ENCODE measurements at places on chromosomes 16 and 17.

DNA sequence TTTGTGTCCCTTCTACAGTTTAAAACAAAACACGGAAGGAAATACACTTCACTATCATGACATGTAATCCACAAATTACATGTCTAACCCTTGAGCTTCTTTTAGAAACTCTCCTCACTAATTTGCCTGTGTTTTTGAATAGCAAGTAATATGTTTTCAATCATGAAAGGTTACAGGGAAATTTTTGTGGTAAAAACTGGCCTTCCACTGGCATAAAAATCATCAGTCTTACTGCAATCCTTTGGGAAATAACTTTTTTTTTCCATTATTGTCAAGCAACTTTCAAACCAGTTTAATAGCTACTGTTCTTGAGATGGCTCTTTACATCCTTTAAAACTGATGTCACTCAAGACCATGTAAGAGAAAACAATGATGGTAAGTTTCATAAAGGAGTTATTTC lies 27.0 kb downstream of the MYO1D start:
- DNase-seq: no peak

DNA sequence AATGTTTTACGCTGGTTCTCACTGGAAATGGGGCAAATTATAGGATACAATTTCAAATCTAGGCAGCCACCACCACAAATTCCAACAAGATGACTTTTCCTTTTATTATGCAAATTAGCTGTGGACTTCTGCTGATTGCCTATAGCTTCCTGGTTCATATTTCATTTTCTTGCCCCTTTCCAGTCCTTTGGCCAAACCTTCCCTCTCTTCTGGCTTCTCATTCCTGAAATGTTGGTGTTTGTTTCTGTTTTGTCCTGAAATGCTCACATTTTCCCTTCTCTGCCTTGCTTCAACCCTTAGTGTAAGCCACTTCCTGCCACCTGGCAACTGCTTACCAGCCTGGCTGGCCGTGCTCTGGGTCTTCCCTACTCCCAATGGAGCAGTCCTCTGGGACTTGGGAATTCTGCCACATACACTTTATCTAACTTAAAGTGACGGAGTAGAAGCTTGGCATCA lies 14.0 kb downstream of the PRSS54 start:
- DNase-seq: no peak

DNA sequence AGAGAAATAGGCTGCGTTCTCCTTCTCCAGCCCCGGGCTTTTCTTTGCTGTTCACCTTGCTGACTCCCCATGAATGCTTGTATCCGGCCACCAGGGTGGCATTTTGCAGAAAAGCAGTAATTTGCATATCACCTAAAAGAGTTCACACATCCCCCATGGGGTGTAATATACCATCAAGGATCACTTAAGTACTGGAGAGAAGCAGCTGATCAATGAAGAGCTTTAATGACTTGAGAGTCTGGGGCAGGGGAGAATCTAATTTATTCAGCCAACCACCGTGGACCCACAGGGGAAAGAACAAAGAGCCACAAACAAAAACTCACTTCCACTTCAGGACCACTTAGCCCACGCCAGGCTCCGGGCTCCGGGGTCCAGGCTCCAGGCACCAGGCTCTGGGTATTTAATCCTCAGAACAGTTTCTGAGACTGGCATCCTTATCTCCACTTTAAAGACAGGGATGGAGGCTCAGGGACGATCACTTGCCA lies 33.9 kb upstream of the SEC14L1 start:
- no peak for DNase-seq

GRCh38 chr16:85988306-85988705 lies 89.3 kb downstream of the IRF8 start:
- DNase-seq: no peak

DNA sequence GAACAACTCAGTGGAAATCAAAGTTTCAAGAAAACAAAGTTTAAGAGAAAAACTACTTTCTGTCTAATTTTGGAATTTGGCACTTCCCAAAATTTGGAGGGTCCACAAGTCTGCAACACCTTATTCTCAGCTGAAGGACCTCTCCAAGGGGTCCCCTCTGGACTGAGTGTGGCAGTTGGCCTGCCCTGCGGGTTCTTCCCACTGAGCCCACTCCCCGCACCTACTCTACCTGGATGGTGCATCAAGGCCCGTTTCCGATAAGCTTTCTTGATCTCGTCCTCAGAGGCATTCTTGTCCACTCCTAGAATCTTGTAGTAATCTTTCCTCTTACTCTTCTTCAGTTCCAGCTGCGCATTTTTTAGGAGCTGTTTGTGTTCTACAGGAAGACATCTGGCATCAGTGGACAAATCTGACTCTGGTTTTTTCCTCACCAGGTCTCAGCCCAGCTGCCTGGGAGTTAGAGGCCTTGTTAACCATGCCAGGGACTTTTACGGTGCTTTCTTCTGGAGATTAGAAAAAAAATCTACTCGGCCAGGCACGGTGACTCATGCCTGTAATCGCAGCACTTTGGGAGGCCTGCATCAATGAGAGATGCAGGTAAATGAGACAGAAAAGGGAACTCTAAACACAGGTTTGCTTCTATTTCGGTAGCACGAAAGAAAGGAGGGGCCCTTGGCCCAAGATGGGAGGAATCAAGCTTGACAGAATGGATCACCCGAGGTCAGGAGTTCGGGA lies 15.6 kb downstream of the CNP start:
- no peak for DNase-seq

GRCh38 chr16:89192956-89193575 lies 7.3 kb downstream of the SLC22A31 start:
- peak; percentile 61 for DNase-seq
